ENCODE measurements at places on chromosomes 1 and 21. TPM values are rescaled to one million over a fixed set of nuclear protein-coding genes. Genes with fewer than 3 reads are reported as not detected.
A peak's percentile ranks its signal among the peaks of the same experiment; 100 is the strongest.

DNA sequence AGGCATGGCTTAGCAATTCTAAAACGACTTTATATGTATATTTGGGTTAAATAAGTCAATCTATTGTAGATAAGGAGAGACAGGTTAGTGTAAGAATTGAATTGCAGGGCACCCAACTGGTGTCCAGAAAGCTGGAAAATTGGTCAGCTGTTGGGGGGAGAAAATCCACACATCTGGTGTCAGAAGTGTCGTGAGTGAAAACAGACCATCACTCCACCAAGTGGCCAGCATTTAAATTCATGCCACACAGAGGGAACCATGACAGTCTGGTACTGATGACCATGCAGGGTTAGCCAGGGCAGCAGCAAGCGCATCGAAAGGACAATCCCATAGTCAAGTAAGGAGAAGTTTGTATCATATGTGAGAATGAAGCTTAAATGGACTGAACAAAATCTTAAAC is 11.7 kb downstream of the LAX1 start:
- DNase-seq: no peak

DNA sequence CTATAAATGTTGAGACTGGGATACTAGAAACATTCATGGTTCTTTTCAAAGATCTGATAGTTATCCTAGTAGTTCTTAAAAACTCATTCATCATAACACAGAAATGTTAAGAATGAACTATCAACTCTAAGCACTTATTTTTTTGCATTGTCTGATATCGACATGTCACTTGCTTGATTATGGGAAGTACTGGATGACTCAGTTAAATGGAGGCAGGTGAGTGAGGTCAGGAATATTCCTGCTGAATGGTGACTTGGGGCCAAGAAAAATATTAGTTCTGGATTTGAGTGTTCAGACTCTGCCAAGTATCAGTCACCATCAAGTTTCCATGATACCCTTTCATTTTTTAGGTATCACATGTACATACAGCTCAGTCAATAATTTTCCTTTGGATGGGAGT is 63.6 kb downstream of the NEK7 start:
- DNase-seq: no peak

Gene ECE1
- 111 TPM for total RNA-seq

- DNase-seq: no peak
Measured at GRCh38 chr1:42731585-42731984, 8.5 kb downstream of the CLDN19 start.

GRCh38 chr1:151062741-151063371 is 2.7 kb downstream of the MLLT11 start:
- no peak for DNase-seq

- no peak for DNase-seq
Measured at GRCh38 chr1:115313182-115313581, 24.9 kb downstream of the NGF start.

DNA sequence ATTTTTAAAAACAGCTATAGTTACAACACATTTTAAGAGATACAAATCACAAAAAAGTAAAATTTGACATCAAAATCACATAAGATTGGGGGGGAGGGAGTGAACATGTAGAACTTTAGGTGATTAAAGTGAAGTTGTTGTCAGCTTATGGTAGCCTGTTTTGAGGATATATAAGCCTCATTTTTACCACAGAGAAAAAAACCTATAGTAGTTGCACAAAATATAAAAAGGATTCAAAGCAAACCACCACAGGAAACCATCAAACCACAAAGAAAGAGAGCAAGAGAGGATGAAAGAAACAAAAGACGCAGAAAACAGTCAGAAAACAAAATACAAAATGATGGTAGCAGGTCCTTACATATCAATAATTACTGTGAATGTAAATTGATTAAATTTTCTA is 291.9 kb upstream of the DEPDC1 start:
- no peak for DNase-seq

GRCh38 chr1:222711319-222712252 is 705 bp downstream of the AIDA start:
- DNase-seq: peak; percentile 72

Gene AMY2A
- total RNA-seq: not detected

DNA sequence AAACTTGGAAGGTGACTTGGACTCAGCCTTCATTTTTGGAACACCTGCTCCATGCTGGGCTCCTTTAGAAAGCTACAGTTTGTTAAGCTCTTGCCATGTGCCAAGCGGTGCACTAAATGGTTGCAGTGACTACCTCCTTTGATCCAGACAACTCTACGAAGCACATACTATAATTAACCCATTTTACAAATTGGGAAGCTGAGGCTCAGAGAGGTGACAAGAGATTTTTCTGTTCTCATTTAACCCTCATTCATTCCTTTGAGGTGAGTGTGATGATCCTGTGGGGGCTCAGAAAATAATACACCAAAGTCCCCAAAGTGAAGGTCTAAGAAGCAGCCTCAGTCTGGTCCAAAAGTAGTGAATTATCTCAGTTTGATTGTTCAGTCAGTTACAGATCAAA is 1.6 kb upstream of the PAQR7 start:
- no peak for DNase-seq

Gene FAM72B
- total RNA-seq: 43.6 TPM

Gene AADACL3
- not detected for total RNA-seq

Gene TDRD5
- not detected for total RNA-seq

Gene POLR3C
- total RNA-seq: 15.1 TPM

DNA sequence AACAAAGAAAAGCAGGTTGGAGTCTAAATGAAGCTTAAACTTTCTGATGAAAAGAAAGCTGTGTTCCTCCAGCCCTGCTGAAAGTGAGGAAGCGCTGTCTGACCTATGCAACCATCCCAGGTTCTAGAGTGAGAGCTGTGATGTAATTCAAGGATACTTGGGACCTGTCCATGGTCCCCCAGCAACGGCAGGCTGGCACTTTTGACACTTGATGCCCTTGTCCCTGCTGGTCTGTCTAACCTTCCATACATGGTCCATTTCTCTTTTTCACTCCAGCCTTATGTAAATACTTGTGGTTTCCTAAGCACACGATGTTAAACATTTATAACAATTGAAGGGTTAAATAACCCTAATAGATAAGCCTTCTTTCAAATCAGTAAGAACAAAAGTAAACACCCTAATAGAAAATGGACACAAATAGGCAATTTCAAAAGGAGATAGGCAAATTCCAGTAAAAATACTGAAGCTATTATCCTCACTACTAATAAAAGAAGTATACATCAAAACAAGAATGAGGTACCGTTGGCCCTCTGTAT is 17.7 kb upstream of the KDM4A start:
- DNase-seq: no peak

GRCh38 chr1:104856518-104856917 is 1106.8 kb downstream of the AMY1C start:
- no peak for DNase-seq

GRCh38 chr1:10170239-10170574 is 40.2 kb upstream of the KIF1B start:
- no peak for DNase-seq

Gene OR2T29
- total RNA-seq: not detected

DNA sequence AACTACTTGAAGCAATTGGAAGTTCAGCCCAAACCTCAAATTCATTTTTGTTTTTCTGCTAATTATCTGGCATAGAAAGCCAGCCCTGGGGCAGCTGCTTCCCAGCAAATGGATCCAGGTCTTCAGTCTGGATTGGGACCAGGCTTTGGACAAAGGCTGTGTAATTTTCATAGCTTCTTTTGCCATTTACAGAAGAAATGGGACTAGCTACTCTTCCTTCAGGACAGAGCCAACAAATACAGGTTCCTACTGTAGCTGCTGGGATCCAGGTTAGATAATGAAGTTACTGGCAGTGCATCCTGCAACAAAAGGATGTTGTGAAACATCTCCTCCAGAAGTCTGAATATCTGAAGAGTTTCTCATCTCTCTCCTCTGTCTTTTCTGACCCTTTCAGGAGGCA is 171.5 kb upstream of the CAMK1G start:
- no peak for DNase-seq

DNA sequence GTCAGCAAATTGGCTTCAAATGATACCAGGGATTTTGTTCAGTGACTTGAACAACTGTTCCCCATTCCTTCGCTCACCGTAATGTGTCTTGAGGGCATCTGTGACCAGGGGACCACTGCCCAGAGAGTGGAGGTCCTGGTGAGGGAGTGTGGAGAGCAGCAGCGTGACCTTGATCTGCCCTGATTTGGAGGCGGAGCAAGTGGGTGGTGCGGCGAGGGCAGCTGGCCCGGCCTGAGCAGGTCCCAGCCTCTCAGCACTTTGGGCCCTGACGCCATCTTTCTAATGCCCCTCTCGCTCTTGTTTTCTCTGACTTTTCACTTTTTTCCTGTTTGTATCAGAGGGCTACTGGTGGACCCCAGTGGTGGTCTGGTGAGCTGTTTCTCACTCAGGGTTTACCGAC is 31.1 kb downstream of the DIP2A start:
- DNase-seq: no peak

Gene MAP3K6
- 14.7 TPM for total RNA-seq

DNA sequence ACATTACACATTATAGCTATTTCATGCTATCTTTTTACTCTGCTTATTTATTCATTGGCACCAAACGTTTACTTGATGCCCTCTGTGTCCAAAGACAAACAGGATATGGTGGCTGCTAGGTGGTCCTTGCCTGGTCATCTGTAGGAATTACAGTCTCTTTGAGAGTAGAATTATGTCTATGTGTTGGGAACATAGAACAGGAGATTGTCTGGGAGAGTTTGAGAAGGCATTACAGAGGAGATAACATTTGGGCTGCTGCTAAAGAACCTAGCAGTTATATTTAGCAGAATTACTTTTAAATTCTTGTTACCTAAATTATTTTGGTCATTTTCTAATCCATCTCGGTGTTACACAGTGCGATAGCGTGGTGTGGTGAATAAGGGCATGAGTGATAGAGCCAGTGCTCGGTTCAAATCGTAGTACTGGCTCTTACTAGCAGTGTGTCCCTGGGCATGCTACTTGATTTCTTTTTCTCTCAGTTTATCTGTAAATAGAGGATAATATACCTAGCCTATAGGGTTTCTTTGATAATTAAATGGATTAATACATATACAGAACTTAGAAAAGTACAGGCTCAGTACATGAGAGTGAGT is 20.5 kb downstream of the RRP15 start:
- DNase-seq: no peak

Gene AKNAD1
- total RNA-seq: not detected
